Forelimb muscle (tissue), 1 donor: ENCODE measurements at places on chromosomes 3 and 15. TPM values are rescaled to one million over a fixed set of nuclear protein-coding genes. Genes with fewer than 3 reads are reported as not detected.

- no peak for DNase-seq
These were observed 106.8 kb downstream of the FOXB1 start for GRCh38 chr15:60110909-60111308.

- DNase-seq = no peak
These were observed 5.6 kb downstream of the SLC25A38 start for GRCh38 chr3:39388741-39389248.

DNA sequence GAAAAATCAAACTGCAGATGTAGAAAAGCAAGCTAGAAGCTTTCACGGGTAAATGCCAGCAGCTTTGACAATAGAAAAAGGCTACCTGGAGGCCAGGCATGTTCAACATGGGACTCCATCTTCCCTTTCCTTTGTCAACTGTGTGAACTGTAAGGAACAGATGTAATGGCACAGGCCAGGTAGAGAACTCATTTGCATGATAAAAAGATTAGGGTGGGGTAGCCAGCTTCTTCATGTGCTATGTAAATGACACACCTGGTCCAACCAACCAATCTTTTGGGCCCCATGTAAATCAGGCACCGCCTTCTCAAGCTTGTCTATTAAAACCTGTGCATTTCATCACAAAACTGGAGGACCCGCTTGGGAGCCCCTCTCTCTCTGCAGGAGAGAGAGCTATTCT, 686.5 kb upstream of the GOLIM4 start:
- no peak for DNase-seq

MED12L gene
- polyA plus RNA-seq = 10.0 TPM

ITIH1 gene
- polyA plus RNA-seq = not detected

TUSC7 gene
- not detected for polyA plus RNA-seq

GABRR3 gene
- polyA plus RNA-seq = not detected
